ENCODE measurements at places on chromosomes 3 and 15.
A peak's percentile ranks its signal among the peaks of the same experiment; 100 is the strongest.

DNA sequence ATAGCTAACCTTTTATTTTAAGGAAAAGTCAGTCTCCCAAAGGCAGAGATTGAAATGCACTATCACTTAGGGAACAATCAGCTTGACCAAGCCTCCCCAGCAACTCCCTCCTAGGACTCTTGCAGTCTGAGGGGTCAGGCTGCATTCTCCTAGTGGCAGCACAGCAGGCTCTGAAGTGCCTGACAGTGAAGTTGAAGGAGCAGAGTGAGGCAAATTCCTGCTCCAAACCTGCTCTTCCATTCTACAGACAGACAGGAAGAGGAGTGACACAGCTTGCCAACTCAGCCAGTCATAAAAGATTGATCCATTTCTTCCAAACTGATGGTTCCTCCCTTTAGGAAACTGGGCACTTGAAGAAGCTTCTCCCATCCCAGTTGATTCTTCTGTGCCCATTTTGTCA is 43.9 kb upstream of the SMAD3 start:
- no peak for DNase-seq

DNA sequence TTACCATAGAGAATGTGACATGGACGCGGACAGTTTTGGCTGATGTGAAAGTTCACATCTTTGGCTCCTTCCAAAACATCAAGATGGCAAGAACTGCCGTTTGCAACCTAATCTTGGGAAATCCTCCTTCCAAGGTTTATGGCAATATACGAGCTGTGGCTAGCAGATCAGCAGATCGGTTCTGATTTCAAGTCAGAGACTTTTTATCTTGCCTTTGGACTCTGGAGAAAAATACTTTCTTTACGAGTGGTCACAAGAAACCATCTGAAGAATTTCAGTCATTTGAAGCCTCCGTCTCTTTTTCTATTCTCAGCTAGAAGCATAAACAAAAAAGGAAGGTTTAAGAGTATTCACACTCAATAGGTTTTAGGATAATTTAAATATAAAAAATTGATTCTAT is 153.5 kb upstream of the MEIS2 start:
- no peak for DNase-seq

DNA sequence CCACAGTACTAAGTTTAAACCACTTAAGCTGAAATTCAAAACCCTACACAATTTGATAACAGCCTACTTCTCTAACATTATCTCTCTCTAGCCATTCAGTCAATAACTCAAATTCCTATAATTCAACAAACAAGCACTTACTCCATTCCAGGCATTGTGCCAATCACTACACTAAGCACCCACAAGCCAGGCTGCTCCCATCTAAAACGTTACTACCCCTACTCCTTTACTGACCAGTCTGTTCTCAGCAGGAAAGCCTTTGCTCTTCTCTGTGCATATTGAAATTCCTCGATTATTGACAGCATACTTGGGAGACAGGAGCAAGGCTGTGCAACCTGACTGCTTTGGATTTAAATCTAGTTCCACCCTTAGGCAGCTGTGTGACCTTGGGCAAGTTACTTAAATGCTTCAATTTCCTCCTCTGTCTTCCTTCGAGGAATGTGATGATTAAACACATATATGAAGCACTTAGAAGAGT is 177.2 kb upstream of the THBS1 start:
- no peak for DNase-seq

- DNase-seq, result no peak
Measured at GRCh38 chr3:186261638-186262037, 100.4 kb downstream of the DGKG start.

DNA sequence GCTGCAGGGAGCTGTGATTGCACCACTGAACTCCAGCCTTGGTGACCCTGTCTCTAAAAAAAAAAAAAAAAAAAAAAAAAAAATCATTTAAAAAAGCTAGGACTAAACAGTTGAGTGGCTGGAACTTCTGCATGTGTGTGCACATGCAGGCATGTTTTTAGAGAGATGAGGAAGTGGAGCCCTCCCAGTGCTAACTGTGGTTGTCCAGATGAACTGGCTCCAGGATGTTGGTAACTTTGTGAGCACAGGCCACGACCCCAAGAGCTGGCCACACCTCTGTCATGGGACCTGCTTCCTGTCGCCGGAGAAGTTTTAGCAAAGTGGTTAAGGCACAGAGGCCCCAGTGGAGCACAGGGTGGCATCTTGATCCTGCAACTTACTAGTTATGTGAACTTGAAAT is 27.0 kb downstream of the CHCHD6 start:
- no peak for DNase-seq

- DNase-seq, result no peak
Measured at GRCh38 chr3:126918355-126918821, 64.5 kb upstream of the PLXNA1 start.

- no peak for DNase-seq
Measured at GRCh38 chr3:9928158-9928557, 5.5 kb upstream of the CRELD1 start.

- no peak for DNase-seq
Measured at GRCh38 chr15:76935620-76936019, 4.1 kb downstream of the RCN2 start.

DNA sequence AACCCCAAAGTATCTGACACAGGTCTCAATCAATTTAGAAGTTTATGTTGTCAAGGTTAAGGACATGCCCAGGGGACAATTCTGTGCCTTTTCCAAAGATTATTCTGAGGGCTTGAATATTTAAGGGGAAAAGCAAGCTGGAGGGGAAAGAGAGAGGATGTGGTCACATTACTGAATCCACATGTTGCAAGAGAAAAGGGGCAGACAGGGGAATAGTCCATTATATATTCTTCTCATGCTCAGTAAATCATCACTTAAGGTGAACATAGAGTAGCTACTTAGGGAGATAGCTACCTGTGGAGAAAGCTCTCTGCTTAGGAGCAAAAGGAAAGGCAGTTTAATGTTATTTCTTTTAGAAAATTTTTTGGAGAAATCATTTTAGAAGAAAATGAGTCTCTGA is 751.6 kb downstream of the SI start:
- DNase-seq, result no peak

- DNase-seq, result no peak
Measured at GRCh38 chr15:38828031-38828532, 263.5 kb upstream of the RASGRP1 start.

GRCh38 chr3:21859124-21860081 is 108.4 kb upstream of the ZNF385D start:
- no peak for DNase-seq

DNA sequence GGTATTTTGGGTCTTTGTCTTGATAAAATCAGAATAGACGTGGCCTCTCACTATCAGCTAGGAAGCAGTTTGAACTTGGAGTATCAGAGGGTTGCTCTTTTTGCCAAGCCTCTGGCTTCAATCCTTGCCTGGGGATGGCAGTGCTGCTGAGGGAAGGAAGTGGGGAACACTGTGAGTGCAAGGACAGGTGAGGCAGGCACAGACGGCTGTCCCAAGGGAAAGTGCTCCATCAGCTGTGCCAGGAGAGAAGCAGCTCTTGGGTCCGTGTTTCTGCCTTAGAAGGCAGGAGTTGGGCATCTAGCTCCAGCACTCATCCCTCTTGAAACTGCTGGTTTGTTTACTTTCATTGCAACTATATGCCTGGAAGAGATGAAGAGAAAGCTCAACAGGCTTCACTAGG is 33.2 kb downstream of the PML start:
- no peak for DNase-seq

GRCh38 chr3:30693470-30694120 is 87.2 kb downstream of the TGFBR2 start:
- peak; percentile 43 for DNase-seq

DNA sequence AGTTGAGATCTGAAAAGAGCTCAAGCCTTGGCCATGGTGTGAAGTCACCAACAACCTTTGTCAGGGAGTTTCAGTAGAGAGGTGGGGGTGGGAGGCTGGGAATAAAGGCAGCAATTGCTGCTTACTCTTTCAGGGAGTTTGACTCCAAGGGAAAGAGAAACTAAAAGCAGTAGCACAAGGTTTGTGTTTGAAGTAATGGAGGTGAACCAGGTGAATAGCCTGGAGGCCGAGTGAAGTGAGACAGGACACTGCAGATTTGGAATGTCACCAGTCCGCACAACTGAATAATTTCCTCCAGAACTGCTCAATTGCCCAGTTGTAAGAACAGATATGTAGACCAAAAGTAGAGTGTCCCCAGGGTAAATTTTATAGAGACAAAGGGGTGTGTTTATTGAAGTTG is 44.1 kb downstream of the CD86 start:
- DNase-seq, result no peak

- no peak for DNase-seq
Measured at GRCh38 chr3:119619094-119619493, 21.4 kb downstream of the PLA1A start.

GRCh38 chr3:50539356-50540286 is 27.9 kb downstream of the C3orf18 start:
- DNase-seq, result no peak

DNA sequence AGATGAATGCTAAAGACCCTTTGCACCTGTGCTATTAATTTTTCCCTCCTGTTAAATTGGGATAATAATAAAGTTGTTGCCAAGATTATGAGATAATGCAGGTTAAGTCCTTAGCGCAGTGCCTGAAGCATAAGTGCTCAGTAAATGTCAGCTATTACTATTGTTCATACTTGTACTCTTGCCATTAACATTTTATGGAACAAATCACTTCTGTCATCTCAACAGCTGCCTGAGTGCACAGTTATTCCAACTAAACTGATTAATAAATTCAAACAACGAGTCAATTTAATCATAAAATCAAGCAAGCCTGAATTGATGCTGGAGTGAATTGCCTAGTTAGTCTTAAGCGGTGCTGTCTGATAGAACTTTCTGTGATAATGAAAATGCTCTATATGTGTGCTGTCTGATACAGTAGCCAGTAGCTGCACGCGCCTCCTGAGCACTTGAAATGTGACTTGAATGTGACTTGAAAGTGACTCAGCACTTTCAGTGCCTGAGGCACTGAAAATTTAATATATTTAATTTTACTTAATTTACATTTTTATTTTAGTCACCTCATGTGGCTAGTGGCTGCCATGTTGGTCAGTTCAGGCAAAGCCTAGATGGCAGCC is 198.7 kb upstream of the PFN2 start:
- DNase-seq, result no peak

- no peak for DNase-seq
Measured at GRCh38 chr3:146345900-146346299, 95.0 kb upstream of the PLSCR4 start.

DNA sequence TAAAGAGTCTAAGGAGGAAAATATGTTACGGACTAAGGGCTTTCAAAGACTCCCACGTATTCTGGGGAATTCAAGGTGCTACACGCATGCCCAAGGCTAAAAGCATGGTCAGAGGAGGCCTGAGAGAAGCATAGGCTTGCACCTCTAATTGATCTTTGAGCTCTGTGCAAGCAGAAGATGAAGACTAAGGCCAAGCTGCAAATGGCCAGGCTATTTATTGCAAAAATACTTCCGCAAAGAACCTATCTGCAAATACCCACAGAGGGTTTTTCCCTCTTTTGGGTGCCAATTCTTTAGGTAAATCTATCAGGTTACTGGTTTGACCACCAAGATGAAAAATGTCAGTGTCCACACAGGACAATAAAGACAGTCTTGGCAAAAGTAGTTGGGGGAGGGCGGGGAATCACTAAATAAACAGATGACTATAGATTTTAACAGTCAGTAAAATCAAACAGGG is 119.5 kb downstream of the STAG1 start:
- DNase-seq, result no peak

GRCh38 chr3:25427563-25427941 is 511 bp upstream of the RARB start:
- DNase-seq, result no peak
